ENCODE measurements at places on chromosomes 7 and 10.
A peak's percentile ranks its signal among the peaks of the same experiment; 100 is the strongest.

- no peak for DNase-seq
Measured at GRCh38 chr10:90481326-90481923, 376.4 kb downstream of the HTR7 start.

DNA sequence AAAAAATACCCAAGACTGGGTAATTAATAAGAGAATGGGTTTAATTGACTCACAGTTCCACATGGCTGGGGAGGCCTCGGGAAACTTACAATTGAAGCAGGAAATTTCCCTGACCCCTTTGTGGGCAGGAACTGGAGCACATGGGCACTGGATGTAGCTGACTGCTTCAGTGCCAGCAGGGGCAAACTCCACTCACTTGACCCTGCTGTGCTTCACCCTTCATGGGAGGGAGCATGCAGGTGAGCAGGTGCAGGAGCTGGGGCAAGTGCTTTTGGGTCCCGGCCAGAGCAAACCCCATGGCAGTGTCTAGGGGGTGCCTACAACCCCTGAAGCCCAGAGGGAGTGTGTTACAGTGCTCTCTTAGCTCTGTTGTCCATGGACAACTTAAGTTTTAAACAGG is 132.6 kb downstream of the AKR1D1 start:
- DNase-seq, result no peak

DNA sequence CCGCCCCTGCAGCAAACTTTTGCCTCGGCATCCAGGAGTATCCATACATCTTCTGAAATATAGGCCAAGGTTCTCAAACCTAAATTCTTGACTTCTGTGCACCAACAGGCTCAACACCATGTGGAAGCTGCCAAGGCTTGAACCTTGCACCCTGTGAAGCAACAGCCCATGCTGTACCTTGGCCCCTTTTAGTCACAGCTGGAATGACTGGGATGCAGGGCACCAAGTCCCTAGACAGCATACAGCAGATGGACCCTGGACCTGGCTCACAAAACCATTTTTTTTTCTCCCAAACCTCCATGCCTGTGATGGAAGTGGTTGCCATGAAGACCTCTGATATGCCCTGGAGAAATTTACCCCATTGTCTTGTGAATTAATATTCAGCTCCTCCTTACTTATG is 233.8 kb upstream of the KCND2 start:
- DNase-seq, result no peak

DNA sequence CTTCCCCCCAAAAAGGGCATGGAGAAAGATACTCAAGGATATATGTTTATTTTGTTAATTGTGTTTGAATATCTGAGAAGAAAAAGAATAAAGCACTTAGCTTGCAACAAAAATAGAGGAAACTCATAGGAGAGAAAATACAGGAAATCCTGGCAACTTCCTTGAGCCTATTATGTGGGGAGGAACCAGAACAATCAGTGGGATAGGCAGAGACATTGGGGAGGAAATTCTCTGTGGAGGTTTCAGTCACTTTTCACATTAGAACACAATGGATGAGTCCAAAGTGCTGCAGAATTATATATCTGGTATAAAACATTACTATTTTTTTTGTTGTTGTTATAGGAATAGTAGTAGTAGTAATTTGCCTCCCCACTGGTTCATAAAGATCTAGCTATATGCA is 240.1 kb downstream of the THSD7A start:
- no peak for DNase-seq

DNA sequence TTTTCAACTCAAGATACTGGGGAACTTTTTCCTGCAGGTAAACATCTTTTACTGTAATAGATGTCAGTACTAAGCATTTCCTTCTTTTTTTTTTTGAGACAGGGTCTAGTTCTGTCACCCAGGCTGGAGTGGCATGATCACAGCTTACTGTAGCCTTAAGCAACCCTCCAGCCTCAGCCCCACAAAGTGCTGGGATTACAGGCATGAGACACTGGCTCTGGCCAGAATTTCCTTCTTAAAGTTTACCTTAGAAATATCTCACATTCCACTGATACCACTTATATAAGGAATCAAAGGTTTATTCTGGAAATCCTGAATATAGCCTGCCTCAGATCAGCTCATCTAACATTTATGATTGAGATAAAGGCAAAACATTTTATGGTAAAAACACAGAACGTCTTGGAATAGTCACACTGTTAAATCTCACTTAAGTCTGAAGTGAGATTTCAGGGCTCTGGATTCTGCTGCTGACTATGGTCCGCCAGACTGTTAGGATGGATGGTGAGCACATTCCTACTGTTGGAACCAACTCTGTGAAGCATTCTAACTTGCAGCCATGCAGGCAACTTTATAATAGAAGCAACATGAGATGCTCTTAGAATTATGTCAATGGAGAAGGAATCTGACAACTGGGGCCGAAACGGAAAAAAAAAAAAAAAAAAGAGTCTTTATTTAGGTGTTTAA is 151.9 kb downstream of the ZMYND11 start:
- no peak for DNase-seq

DNA sequence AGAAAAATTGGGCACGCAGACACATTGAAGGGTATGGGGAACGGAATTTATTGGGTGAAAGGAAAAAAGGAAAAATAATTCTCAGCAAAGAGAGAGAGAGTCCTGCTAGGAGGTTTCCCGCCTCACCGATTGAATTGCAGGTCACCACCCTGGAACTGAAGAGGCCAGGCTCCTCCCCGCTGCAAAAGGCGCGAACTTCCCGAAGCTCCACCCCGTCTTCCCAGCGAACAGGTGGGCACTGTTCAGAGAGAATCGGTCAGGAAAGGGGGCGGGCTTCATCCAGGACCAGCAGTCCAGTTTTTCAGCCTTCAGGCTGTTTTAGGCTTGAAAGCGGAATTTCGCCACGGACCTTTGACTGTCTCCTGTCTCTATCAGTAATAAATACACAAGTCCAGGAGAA is 27.3 kb upstream of the CADPS2 start:
- no peak for DNase-seq

- no peak for DNase-seq
Measured at GRCh38 chr10:44962870-44963738, 3.5 kb downstream of the RASSF4 start.

DNA sequence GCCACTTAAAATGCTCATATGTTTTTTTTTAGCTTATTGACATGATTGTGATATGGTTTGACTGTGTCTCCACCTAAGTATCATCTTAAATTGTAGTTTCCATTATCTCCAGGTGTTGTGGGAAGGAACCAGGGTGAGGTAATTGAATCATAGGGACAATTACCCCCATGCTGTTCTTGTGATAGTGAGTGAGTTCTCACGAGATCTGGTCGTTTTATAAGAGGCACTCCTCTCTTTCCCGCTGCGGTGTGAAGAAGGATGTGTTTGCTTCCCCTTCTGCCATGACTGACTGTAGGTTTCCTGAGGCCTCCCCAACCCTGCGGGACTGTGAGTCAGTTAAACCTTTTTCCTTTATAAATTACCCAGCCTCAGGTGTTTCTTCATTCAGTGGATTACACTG is 80.5 kb upstream of the ETV1 start:
- no peak for DNase-seq

DNA sequence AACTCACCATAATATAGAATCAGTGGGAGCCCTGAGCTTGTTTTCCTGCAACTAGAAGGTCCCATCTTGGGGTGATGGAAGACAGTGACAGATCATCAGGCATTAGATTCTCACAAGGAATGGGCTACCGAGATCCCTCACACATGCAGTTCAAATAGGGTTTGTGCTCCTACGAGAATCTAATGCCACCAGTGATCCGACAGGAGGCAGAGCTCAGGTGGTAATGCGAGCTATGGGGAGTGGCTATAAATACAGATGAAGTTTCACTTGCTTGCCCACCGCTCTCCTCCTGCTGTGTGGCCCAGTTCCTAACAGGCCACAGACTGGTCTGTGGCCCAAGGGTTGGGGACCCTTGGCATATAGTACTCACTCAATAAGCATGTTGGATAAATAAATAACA is 93.4 kb downstream of the POU6F2 start:
- DNase-seq, result no peak

DNA sequence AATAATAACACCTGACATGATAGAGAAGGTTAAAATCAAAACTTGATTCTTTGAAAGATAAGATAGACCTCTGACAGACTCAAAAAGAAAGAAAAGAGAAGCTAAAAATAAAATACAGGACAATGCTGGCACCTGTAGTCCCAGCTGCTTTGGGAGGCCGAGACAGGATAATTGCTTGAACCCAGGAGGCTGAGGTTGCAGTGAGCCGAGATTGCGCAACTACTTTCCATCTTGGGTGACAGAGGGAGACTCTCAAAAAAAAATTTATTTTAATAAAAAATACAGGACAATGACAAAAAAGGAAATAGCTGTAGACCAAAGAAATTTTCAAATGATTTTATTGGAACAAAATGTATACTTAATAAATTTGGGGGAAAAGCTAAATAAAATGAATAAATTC is 263.2 kb downstream of the SDK1 start:
- DNase-seq, result no peak

DNA sequence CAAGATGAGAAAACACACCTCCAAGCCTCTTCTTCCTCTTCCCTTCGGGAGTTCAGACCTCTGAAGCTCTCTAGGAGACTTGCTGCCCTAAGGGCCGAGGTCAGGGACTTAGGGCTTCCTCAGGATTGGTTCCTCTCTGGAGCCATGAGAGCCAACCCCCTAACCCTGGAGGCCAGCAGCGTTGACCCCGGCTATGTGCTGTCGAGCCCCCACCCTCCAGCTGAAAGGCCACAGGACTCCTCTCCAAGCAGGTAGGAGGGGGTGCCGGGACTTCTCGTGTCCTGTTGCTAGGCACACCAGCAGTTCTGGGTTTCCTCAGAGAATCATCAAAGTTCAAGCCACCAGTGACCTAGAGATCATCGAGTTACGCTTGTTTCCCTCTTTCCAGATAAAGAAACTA is 87.4 kb downstream of the ARHGAP22 start:
- peak; percentile 67 for DNase-seq

DNA sequence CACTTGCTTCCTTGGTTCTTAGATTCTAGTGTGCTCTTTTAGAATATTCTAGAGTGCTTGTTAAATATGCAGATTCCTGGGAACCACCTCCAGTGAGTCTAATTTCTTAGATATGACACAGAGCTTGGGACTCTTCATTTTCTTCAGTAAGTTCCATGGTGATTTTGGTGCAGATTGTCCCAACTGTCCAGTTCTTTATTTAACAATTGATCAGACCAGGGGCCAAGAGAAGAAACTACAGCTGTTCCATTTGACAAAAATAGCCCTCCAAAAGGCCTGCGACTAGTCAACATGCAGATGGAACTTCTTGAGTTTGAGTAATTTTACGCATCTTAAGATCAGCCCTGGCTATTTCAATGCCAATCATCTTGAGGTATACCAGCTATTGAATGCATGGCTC is 760.7 kb downstream of the LRMDA start:
- no peak for DNase-seq

DNA sequence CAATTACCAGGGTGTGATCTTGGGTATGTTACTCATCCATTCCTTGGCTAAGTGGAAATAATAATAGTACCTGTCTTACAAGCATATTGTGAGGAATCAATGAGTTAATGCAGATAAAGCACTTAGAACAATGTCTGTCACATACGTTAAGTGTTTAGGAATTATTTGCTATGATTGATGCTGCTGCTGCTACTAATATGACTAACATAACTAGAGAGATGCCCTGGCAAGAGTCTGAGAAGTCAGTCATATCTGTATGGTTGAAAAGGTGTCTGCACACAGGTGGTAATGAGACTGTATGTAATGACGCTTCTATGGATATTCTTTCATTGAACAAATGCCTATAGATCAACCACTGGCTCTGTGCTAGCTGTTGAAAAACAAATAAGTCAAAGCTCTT is 100.1 kb upstream of the PCGF5 start:
- DNase-seq, result no peak

DNA sequence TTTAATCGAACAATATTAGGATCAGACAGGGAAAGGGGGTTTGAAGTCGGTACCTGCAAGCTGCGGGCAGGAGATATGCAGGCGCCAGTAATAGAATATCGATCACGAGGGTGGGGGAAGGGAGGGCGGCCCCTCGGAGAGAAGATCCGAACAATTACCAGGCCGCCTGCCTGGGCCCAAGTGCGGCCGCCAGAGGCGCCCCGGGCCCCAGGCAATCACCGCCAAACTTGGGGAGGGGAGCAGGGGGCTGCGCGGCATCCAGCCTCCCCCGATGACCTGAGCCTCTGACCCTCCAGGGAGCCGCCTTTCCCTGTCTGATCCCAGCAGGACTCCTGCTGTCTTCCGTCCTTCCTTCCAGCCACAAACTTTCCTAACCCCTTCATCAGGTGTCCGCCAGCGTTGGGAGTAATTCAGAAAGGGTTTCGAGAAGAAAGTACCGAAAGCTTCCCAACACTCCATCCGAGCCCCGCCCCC is 1.1 kb downstream of the NKX1-2 start:
- no peak for DNase-seq

GRCh38 chr7:114243646-114244045 is 171.0 kb upstream of the FOXP2 start:
- no peak for DNase-seq

DNA sequence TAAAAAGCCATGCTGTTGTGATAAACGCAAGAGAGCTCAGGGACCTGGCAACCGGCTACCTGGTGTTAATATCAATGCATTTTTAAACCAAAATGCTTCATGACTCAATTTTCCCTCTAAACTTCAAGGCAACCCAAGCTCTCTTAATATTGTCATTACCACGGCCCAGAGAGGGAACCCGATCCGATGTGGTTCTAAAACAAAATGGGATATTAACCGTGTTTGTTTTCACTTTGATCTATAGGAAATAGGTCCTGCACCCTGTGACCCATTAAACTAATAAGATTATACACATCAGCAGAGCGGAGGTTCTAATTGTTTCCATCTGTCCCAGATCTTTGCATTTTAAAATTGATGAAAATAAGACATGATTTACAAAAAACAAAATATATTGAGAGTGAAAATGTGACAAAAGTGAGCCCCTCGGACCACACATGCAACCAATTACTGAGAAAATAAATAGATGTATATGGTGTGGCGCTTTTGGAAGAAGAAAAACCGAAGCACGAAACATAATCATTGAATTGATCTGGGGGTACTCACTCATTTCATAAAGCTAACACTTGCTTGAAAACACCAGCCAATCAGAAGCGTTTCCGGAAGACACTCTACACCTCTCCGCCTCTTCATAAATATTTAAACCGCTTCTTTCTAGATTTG is 290.3 kb upstream of the NFE2L3 start:
- DNase-seq, result no peak

DNA sequence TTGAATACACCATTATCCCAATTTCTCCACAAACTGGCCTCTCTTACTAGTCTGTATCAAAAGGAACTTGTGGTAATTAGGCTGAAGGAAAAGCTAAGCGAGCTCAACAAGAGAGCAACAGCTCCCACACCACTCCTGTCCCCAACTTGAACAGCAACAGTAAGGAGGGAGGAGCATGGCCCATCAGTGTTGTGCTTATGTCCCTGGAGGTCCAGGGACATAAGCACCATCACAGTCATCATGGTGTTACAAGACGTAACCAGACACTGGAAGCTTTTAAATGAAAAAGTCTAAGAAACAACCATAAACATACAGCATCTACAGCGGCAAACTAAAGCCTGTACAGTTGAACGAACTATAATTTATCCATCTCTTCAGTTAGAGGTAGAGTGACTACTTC is 989 bp downstream of the ERLIN1 start:
- no peak for DNase-seq

GRCh38 chr7:157032128-157032527 is 21.7 kb upstream of the MNX1 start:
- DNase-seq, result peak; percentile 17

DNA sequence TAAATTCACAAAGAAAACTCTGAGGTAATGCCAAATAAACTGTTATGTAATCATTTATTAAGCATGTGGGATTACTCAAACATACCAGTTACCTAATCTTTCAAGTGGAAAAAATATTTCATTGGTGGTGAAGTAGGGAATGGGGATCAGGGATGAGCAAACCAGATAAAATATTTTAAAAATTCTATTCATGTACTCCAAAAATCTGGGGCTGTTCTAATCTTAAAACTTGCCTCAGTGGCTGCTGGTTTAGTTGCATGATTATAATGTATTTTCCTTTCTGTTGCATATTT is 19.5 kb downstream of the LMOD2 start:
- DNase-seq, result no peak
